NCI-H2029 treated with DMSO at 0.1 percent for 48 hours (cell line): ENCODE measurements at places on chromosomes 1 and 21.

DNA sequence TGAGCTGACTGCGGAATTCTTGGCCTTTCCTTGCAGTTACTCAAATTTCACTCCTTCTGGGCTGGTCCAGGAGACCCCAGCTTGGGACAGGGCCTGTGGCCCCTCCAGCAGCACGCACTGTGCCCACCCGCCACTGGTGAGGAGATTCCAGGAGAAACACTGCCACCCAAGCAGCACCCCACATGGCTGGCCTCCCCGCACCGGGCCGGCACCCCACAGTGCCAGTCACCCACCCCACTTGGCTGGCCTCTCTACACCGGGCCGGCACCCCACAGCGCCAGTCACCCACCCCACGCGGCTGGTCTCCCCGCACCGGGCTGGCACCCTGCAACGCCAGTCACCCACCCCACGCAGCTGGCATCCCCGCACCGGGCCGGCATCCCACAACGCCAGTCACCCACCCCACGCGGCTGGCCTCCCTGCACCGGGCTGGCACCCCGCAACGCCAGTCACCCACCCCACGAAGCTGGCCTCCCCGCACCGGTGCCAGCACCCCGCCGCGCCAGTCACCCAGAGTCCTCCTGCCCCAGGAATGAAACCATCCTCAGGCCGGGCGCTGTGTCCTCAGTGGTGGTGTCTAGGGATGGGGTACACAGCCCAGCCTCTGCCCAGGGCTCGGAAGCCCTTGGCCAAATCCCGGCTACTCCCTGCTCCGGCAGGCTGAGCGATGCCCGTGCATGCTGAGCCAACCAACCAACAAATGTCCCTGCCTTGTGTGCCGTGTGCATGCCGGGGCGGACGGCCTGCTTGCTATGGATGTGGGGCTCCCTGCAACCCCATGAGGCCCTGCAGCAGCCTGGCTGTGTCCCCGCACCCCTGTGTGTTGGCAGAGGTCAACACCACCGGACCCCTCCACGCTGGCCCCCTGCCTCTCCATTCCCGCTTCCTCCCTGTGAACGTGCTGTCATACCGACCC is 38.6 kb upstream of the TSPEAR start:
- no peak for DNase-seq

- no peak for DNase-seq
Measured at GRCh38 chr1:70633004-70633403, 221.9 kb downstream of the CTH start.

- DNase-seq = no peak
Measured at GRCh38 chr1:114290341-114290740, 136.7 kb upstream of the SYT6 start.

- no peak for DNase-seq
Measured at GRCh38 chr1:25018943-25019336, 88.9 kb upstream of the RUNX3 start.

DNA sequence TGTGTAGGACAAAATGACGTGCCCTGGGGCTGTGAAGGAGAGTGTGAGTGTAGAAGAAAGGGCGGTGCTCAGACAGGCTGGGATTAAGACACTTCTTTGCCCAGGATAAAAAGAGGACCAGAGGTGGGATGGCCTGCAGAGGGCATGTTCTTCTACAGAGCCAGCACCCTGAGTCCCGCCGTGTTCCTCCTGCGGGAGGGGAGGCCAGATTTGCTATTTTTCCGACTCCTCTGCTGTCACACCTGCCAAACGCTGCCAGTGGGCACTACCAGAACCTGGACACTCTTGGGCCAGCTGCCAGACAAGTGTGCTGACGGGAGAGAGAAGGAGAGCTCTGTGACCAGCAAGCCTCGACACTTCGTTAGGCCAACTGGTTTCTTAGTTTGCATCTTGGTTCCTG is 206.4 kb downstream of the PLD5 start:
- DNase-seq = no peak

GRCh38 chr1:85275701-85276214 is 674 bp downstream of the BCL10 start:
- DNase-seq = no peak
